Common myeloid progenitor, CD34-positive (primary cell): ENCODE measurements at places on chromosomes 2 and 18.

GRCh38 chr2:69683170-69683971, 39.8 kb upstream of the AAK1 start:
- DNase-seq, result peak; percentile 82

- DNase-seq, result no peak
Observed at GRCh38 chr2:37394796-37395555, 50.5 kb downstream of the QPCT start.

DNA sequence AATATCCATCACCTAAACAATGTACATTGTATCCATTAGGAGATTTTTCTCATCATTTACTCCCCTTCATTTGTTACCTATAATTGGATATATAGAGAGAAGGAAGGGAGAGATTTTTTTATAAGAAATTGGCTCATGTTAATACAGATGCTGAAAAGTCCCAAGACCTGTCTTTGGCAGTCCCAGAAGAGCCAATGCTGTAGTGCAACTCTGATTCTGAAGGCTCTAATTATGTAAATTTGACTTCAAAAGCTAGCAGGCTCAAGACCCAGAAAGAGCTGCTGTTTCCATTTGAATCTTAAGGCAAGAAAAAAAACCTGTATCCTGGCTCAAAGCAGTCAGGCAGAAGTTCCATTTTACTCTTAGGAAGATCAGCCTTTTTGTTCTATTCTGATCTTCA, 1245.5 kb upstream of the FAM98A start:
- no peak for DNase-seq

- no peak for DNase-seq
Observed at GRCh38 chr18:79792096-79792987, 5.4 kb upstream of the KCNG2 start.

- DNase-seq, result no peak
Observed at GRCh38 chr2:30733876-30734520, 73.2 kb downstream of the CAPN13 start.

- no peak for DNase-seq
Observed at GRCh38 chr2:28704621-28705020, 47.0 kb upstream of the PPP1CB start.

DNA sequence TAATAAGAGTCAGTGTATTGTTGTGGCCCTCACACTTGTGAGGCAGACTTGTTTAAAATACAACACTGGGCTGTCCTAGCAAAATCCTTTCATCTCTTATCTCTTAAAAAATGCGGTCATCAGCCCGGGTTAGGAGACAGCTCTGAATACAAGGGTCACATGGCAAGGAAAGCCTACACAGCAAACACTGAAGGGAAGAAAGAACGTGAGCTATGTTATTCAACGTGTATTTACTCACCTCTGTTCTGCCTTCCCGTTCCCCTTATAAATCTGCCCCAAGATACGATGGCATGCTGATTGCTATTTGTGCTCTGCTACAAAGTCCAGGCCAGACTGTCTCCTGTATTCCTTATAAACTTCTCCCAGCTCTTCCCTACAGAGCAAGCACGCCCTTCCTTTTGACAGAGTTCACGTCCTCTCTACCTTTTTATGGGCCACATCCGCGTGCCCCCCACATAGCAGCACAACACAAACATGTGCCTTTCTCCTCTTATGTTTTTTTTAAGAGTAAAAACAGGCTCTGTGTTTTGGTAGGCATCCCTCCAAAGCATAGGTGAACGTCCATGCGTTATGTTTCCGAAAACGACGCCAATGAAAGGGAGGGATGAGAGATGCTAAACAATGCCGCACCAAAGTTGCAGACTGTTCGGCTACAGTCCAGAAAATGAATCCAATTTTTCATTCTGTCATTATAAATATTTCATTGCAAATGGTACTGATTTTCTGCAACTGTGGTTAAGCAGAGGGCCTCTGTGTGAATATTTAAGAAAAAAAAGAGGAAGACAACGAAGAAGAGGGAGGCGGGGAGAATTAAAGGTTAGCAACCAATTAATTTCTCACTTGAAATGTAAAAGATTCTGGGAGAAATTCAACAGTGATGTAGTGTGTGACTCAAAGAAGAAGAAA, 274.7 kb downstream of the ZNF521 start:
- no peak for DNase-seq

DNA sequence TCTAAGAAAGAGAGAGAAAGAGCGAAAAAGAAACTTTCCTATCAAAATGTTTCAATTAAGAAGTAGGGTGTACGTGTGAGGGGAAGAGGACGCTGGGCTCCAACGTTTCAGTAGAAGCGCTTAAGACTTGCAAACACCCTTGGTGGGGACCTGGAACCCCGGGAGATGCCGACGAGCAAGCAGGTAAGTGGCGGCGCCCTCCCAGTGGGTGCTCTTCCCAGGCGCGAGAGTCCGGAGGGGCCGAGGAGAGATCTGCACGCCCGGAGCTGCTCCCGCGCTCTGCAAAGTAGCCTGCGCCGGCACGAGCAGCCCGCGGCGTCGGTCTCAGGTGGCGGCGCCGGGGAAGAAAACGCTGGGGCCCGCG, 678 bp upstream of the OTX1 start:
- peak; percentile 60 for DNase-seq

- no peak for DNase-seq
Observed at GRCh38 chr2:131011486-131011885, 81.8 kb downstream of the FAM168B start.

- no peak for DNase-seq
Observed at GRCh38 chr2:235139956-235140800, 188.4 kb downstream of the SH3BP4 start.

- no peak for DNase-seq
Observed at GRCh38 chr18:59517446-59518165, 158.5 kb upstream of the LMAN1 start.

DNA sequence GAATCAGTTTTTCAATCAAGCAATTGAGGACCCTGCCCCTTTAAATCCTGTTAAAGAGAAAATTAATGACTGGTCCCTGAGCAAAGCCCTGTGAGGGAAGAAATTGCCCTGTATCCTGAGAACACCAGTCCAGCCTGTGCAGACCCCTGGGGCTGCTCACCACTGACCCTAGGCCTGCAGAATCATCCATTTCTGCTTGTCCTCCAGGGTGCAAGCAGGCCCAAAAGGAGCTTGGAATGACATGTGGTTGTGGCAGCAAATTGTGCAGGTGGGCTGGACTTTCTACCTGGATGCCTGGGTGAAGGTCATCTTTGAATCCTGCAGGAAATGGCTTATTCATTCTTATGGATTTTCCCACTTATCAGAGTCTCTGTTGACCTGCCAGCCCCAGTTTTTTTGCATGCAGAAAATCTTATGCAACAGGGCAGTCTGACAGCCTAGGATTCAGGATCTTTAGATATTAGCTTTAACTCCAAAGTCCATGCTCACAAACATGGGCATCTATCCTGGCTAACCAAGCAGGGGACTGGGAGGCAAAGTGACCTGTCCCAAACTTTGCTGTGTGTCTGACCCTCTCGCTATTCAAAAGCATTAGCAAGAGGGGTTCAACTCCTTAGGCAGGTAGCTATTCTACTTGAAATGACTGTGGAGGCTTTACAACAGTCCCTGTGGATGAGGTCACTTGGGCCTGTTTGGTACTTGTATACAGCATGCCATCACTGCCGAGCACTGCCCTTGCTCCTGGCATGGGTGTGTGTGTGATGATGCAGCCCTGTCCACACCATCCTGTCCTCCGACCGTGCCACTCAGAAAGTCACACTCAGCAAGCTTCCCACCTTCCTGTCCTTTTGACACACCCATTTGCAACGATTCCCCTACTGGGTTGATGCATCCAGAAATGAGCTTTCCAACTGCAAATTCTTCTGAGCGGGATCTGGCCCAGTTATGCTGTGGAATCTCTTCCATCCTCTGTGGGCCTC, 85.3 kb downstream of the CAPN13 start:
- DNase-seq, result no peak

DNA sequence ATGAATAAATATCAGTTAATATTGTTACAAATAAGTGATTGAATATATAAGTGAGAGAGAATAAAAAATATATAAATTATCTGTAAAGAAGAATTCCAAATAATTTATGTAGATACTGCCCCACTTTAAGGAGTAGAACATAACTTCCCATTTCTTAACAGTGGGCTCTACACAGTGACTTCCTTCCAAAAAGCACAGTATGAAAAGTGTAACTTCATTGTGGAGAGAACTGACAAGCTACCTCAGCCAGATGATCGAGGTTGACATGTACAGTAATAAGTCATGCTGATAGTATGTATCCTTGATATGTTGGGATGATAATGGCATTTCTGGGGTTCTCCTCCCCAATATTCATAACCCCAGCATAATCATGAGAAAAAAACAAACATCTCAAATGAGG, 191.9 kb upstream of the FN1 start:
- no peak for DNase-seq
